ENCODE measurements at places on chromosomes 2 and 18. TPM values are rescaled to one million over a fixed set of nuclear protein-coding genes. Genes with fewer than 3 reads are reported as not detected.
A peak's percentile ranks its signal among the peaks of the same experiment; 100 is the strongest.

DNA sequence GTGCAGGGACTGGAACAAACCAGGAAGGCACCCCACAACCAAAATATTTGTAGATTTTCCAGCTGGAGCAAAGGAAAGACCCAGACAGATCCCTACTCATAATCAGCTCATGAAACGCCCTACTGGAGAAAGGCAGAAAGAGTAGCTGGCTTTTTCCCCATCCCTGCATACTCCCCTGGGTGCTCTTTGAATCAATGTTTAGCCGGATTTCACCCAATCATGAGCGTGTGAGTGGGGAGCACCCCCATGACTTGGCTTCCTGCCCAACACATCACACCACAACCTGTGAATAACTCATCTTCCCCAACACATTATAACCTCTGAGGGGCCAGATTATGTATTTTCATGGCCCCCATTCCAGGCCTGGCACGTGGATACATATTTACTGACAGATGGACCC is 35.1 kb upstream of the SLC14A1 start:
- DNase-seq, result no peak

- peak; percentile 21 for DNase-seq
Observed at GRCh38 chr2:55519938-55520885, 694 bp downstream of the CFAP36 start.

- no peak for DNase-seq
Observed at GRCh38 chr2:72278046-72278445, 130.4 kb upstream of the CYP26B1 start.

DNA sequence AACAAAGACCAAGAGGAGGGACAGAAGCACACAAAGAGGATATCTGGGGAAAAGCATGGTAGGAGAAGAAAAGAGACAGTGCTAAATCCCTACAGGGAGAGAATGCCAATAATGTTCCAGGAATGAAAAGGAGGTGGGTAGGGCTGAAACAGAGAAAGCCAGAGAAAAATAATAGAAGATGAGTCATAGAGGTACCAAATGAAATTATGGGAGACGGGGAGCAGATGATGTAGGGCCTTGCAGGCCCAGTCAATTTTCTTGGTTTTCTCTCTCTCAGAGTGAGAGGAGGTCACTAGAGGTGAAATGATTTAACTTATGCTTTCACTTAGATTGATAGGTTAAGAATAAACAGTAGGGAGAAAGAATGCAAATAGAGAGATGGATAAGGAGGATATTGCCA is 61.5 kb downstream of the RPRM start:
- DNase-seq, result no peak

DNA sequence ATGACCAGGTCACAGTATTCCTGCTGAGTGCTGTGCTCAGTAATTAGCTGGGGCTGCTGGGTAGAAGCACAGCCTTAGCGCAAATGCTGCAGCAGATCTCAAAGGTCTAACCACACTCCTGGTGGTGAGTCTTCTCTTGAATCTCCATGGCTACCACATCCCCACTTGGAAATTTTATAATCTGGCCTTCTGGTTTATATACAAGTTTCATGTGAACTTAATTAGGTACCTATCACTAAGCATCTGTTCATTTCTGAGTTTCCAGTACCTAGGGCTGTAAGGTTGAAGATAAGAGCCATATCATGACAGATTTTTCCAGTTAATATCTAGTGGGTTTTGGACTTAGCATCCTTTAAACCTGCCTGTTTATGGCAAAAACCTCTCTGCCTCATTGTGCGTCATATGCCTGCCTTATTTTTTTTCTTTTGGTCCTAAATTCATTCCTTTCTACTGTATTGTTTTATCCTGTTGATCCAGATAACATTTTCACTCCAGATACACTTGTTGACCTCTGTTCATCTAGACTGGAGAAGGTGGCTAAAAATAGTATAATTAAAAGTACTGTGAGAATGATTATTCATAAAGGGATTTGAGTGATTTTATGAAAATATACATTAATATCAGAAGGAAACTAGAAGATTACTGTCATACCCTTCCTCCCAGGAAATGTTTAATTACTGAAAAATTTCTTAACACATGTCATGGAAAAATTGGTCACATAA is 168.4 kb upstream of the THUMPD2 start:
- DNase-seq, result no peak

DNA sequence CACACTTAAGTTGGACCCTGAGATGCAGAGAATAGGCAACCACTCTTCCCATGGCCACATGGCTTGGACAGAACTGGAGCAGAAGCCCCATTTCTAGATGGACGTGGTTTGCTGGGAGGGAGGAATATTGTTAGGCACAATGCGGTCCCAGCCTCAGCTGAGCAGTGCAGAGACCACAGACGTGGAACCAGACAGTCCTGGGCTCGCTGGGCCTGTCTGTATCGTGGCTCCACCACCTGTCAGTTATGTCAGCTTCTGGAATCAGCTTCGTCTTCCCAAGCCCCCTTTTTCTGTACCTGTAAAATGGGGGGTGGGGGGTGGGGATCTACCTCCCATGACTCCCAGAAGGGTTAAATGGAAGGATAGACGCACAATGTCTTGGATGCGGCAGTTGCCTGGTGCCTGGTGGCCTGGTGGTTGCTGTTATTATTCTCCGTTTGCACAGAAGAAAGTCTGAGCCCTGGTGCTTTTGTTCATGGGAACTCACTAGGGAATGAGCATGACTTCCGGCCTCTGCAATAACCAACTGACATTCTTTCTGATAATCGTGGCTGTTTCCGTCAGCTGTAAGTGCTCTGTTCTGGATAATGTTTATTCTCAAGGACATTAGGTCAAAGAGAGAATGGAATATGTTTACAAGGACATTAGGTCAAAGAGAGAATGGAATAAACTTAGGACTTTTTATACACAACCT is 31.4 kb downstream of the COLEC11 start:
- DNase-seq, result no peak

DNA sequence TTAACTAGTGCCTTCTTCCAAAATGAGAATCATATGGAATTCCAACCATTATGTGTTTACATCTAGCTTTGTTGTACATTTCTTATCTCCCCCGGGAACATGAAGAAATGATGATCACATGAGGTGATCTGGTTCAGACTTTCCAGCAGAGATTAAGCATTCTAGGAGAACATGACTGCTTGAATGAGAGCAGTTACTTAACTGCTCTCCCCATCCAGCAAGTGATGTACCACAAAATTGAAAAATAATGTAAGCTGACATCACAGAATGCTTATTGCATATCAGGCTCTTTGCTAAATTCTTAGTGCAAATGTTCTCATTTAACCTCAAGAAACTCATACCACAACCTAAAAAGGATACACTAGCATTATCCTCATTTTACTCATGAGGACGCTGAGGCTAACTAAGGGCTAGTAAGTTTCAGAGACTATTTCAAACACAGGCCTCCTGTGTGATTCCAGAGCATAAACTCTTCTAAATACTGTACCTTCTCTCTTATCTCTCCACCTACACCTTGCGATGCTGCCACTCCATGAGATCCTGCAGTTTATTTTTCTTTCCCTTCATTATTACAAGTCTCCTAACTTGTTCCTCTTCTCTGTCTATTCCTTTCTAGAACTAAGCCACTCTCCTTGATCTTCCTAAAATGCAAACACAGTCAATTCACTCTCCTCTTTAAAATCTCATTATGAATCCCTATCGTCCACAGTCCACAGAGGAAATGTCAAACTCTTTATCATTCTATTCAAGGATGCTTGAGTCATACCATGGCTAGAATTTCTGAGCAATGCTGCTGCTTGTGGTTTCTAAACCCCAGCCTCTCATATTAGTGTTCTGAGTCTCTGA is 1224.8 kb upstream of the ZEB2 start:
- DNase-seq, result no peak

DNA sequence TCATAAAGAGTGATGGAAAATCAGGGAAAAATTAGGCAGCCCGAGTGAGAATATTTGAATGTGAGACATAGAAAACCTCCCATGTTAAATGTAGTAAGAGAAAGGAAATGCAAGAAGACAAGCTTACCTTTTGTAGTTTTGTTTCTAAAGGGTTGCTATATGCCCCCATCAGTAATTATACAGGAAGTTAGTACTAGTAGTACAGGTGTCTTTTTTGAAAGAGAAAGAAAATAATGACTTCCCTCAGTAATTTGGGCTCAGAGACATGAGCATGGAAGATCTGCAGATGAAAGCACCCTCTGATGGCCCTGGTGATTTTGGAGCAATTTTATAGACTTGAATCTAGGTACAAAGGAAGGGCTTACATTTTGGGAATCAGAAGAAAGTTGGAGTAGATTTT is 80.8 kb downstream of the RHBDD1 start:
- DNase-seq, result no peak

- DNase-seq, result no peak
Observed at GRCh38 chr2:46984040-46984439, 68.4 kb upstream of the MCFD2 start.

DNA sequence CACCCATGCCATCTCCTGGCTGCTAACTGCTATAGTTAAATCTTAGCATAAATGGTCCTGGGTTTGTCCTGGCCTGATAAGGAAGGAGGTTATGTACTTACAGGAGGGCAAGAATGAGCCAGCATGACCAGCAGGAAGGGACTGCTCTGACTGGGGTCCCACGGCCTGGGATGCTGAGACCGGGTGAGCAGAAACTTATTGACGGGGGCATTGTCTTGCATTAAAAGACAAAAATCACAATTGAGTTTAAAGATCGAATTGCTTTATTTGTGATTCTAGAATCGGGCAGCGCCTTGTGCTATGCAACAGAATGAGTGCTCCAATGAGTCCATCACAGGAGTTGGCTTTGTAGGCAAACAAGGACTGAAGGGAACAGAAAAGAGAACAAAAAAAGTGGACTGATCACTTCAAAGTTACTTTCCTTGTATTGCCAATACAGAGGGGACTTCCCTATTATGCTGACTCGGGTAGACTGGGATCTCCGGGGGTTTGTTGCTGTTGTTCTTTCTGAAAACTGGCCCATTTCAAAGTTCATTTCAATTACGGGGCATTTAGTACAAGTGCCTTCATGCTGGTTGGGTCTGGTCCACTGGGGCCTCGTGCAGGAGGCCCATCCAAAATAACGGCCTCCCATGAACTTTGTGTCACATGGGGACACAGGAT is 87.1 kb upstream of the SLC66A3 start:
- no peak for DNase-seq

- no peak for DNase-seq
Observed at GRCh38 chr18:55585065-55585919, 2.7 kb downstream of the TCF4 start.

DNA sequence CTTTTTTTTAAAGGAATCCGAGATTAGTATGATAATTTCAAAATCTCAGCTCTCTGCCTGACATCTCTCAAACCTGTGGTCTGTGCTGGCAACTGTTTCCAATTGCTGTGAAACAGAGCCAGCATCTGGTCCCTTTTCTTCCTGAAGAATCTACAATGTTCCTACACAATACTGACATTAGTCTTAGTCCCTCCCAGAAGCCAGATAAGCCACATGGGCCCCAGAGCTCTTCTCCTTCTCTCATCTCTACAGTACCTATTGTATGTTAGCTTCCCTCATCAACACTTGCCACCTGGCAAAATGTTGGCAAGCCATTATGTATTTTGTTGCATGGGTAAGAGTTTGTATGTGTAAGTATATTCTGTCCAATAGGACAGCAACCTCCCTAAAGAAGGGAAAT is 62.9 kb upstream of the CDKL4 start:
- no peak for DNase-seq

DNA sequence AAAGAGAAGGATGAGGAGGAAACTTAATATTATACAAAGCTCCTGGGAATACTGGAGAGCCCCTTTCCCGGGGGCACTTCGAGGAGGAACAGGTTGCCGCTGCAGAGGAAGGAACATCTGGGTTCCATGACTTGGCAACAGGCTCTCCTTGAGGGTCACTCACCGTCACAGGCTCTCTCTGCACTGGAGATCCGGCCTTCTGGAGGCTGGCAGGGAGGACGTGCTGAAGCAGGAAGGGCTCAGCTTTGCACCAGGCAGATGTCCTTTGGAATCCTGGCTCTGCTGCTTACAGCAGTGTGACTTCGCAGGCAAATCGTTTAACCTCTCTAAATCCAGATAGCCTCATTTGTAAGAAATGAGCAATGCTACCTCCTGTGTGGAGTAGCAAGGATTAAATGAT is 2.9 kb upstream of the DPYSL5 start:
- DNase-seq, result no peak

- DNase-seq, result no peak
Observed at GRCh38 chr18:2958819-2959298, 54.1 kb downstream of the LPIN2 start.

- DNase-seq, result no peak
Observed at GRCh38 chr18:60804415-60804814, 431.8 kb upstream of the MC4R start.

DNA sequence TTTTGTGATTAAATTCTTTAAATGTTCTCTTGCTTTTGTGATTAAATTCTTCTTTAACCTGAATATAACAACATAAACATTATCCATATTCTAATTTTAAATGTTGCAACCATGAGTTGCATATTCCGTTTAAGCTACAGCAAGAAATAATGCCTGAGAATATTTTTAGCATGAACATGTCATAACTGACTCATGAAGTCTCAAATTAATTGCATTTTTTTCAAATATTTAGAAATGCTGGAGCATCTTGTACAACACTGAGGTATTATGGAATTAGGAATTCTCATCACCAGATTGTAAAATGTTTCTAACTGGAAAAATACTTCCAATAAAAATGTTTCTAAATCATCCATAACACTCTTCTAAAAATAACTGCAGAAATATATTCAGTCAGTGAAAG is 14.7 kb downstream of the ROCK2 start:
- no peak for DNase-seq

- no peak for DNase-seq
Observed at GRCh38 chr2:69436596-69436937, 668 bp downstream of the NFU1 start.

GRCh38 chr2:206438196-206438724 is 5.1 kb upstream of the ADAM23 start:
- DNase-seq, result no peak

GRCh38 chr2:16071865-16072637 is 131.7 kb downstream of the MYCN start:
- DNase-seq, result no peak

GRCh38 chr2:128444121-128444771 is 125.6 kb upstream of the HS6ST1 start:
- no peak for DNase-seq

DNA sequence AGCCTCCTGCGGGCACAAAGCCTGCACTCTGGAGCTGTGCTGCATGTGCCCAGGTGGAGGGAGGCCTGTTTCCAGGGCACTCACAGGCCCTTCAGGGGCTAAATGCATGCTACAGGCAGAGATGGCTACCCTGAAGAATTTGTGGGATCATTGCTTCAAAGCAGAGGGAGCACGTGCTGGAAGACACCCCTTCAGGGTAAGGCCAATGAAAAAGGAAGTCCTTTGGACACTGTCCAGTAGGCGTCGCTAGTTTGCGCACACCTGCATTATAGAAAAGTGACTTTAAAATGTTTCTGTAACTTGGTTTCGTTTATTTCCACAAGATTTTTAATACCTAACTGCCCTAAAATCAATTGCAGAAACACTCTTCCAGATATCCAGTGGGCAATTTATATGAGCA is 325.3 kb downstream of the ZNF516 start:
- DNase-seq, result peak; percentile 20

The CHRNG gene
- total RNA-seq, result not detected

The KCNE4 gene
- total RNA-seq, result not detected

The GALNT3 gene
- total RNA-seq, result 39.6 TPM

The C2orf68 gene
- total RNA-seq, result 40.0 TPM

The TMEM182 gene
- 6.5 TPM for total RNA-seq

The LYPD6B gene
- total RNA-seq, result 3.1 TPM

The MAP4K3 gene
- total RNA-seq, result 44.8 TPM

The CDH7 gene
- 0.31 TPM for total RNA-seq

The MOCOS gene
- total RNA-seq, result 6.2 TPM

The CAPN13 gene
- 4.0 TPM for total RNA-seq

The C2orf49 gene
- 7.7 TPM for total RNA-seq

The MAL gene
- total RNA-seq, result not detected

The IL18R1 gene
- 0.05 TPM for total RNA-seq

Measured in HT-29 (cell line).